ENCODE measurements at places on chromosomes 5 and 9.
A peak's percentile ranks its signal among the peaks of the same experiment; 100 is the strongest.

DNA sequence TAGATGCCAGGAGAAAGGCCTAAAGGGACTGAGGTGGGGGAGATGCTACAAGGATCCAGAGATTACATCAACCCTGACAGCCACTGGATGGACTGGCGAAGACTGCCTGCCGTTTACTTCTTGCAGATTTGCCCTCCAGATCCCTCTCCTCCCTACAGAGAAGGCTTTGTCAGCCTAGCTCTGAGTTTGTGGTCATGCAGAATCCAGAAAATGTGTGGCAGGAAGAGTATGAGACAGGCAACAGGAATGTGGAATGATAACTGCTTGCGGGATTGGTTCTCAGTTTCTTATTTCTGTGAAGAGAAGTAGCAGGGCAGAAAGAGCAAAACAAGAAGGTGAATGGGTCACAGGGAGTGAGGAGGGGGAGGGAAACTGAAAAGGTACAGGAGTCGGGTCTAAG lies 129.6 kb downstream of the TLE1 start:
- DNase-seq: no peak

DNA sequence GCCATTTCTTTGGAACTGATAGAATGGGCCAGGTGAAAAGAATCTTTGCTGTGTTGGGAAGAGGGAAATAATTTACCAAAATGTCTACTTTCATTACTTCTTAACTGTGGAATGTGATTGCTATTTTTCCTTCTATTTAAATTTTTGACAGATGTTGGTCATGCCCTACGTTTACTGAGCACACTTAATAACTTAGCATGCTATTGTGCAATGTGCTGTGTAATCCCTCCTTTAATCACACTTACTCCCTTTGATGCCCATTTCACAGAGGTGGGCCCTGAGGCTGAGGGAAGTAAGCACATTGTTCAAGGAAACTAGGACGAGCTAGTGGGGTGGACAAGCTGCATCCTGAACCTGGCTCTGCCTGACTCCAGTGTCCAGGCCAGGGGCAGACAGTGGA lies 47.8 kb upstream of the INSYN2B start:
- DNase-seq: no peak

DNA sequence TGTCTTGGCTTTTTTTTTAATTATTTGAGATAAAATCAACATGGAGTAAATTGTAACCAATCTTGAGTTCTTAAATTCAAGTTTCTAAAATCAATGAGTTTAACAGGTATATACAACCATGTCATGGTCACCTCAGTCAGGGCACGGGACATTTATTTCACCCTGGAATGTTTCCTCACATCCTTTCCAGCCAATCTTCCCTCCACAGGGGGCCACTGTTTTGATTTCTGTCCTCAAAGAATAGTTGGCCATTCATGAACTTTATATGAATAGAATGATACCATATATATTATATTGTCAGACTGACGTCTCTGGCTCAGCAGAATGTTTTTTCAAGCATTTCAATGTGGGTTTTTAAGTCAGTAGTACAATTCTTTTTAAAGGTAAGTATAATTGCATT lies 806 bp downstream of the ZNF474 start:
- DNase-seq: no peak

- peak; percentile 74 for DNase-seq
These were observed 3.6 kb downstream of the SUSD3 start for GRCh38 chr9:93061791-93062763.

DNA sequence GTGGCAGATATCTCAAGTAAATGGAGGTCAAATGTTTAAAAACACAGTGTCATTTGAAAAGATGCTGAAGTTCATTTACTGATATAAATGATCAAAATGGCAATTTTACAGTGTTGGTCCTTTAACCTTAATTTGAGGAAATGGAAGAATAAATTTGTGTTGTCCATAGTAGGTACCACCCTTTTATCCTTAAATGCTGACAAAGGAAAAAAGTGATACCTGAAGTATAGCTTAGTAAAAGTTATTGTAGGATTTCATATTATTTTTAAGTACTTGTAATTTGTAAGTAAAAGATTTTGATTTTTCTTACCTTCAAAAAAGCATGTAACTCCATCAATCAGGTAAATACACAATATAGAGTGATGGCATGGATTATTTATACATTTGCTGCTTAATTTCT lies 166.6 kb upstream of the DAP start:
- DNase-seq: no peak
